ENCODE measurements at places on chromosomes 6 and 20. TPM values are rescaled to one million over a fixed set of nuclear protein-coding genes. Genes with fewer than 3 reads are reported as not detected.
A peak's percentile ranks its signal among the peaks of the same experiment; 100 is the strongest.

DNA sequence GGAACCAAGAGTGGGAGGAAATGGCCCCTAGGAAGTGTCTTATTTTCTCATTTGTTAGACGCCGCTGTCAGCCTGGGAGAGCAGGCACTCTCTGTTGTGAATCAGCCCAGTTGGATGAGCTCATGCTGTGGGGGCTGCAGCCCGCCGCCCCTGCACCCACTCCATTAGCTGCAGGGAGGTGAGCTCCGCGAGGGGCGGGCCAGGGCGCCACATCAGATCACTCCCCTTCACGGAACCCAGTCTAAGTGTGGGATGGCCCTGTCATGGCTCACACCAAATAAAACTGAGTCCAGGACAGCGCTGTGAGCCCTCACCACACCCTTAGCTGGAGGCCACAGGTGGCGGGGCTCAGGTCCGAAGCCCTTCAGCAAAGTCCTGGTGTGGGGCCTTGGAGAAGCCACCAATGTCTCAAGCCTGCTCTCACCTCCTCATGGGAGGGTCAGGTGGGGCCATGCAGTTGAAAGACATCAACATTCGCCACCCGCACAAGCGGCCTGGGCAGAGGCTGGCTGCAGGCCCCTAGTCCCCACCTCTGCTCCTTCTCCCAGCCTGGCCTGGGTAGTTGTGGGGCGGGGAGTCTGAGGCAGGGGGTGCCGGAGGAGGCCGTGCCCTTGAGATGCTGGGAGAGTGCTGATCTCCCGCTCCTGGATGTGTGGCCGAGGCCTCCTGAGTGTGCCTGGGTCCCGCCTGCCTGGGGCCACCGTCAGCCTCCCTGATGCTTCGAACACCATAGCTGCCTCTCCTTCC, 66.2 kb upstream of the SLCO4A1 start:
- H3K4me1 ChIP-seq: no peaks in the 10 kb centered on the region
- H3K36me3 ChIP-seq: no peaks in the 10 kb centered on the region
- no peaks in the 10 kb centered on the region for H3K27me3 ChIP-seq

DNA sequence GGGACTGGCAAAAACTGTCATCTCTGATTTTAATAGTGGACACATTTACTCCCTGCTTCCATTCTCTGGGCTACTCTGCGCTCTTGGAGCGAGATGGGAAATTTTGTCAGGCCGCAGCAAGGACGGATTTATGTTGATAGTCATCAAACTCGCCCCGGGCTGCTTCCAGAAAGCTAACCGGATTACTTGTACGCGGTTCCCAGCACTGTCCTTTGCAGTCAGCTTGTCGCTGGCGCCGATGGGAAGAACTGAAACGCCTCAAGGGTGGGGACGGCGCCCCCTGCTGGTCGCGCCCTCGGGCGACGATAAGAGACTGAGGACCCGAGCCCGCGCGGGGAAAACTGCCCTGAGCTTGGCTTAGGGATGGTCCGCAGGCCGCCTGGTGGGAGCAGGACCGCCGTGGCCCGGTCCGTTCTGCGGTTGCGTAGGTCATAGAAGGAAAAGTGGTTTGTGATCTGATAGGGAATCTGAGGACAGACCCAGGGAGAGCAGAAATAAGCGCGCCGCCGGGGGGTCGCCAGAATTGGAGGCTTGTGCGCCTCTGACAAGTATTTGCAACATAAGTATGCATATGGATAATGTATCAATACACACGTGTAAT, 984 bp upstream of the ABT1 start:
- no peak for DNase-seq
- H3K36me3 ChIP-seq: no peaks in the 10 kb centered on the region
- peak overlapping the region; percentile 65 for H3K27ac ChIP-seq
- peaks cover 7% of the 10 kb centered on the region for H3K27me3 ChIP-seq
- H3K4me1 ChIP-seq: peaks cover 12% of the 10 kb centered on the region
- H3K4me3 ChIP-seq: peak overlapping the region; percentile 78

GRCh38 chr6:137588472-137588871, 94.3 kb upstream of the OLIG3 start:
- no peak overlapping the region for H3K4me3 ChIP-seq
- no peak for DNase-seq
- H3K4me1 ChIP-seq: no peaks in the 10 kb centered on the region
- H3K36me3 ChIP-seq: no peaks in the 10 kb centered on the region
- H3K27ac ChIP-seq: no peak overlapping the region

- H3K36me3 ChIP-seq: peaks cover 53% of the 10 kb centered on the region
- no peak overlapping the region for H3K27ac ChIP-seq
- no peak overlapping the region for H3K4me3 ChIP-seq
Measured at GRCh38 chr6:158764926-158765325, 54.2 kb downstream of the EZR start.

DNA sequence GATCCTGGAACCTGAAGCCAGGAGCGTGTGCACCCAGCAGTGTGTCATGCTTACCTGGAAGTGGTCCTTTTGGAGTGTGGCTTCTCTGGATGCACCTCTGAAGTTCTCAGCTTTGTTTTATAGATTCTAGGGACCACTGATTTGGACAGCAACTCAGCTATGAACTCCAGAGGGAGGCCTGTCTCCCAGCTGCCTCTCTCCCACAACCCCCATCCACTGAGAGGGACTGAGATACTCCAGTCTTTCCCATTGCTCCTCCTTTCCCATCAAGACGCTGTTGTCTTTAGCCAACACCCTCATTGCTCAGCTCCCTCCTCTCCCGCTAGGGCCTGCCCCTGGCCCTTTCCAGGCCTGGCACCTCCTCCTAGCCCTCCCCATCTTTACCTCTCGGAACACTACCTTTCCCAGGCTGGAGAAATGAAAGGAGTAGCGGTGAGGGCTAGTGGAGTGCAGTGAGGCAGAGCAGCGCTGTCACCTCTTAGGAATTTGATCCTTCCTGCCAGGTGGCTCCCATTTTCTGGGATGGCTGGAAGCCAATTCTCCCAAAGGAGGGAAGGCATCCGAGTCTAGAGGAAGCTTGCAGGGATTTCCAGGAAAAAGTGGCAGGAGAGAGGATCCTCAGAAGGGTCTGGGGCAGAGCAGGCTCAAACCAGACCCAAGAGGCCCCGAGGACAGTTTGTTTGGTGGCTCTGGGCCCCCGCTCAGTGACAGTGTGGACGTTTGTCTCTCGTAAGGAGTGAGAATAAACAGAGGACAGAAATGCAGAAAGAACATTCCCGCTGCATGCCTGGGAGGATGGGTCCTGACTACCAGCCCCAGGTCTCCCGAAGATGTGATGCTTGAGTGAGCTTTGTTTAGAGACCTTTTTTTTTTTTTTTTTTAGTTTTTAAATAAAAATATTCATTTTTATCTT, at the start of gene LRRN4:
Gene LRRN4, minus strand, starts transcription at position 285 of the 913 bp plus-strand sequence. CDS start 1,261 bp downstream, outside the sequence.
- DNase-seq: no peak
- H3K27ac ChIP-seq: no peak within 1 kb of the TSS
- H3K36me3 ChIP-seq: no peaks in the 10 kb centered on the region
- no peak within 1 kb of the TSS for H3K4me3 ChIP-seq

- DNase-seq: no peak
- no peaks in the 10 kb centered on the region for H3K36me3 ChIP-seq
- H3K4me1 ChIP-seq: peaks cover 3% of the 10 kb centered on the region
- no peak overlapping the region for H3K27ac ChIP-seq
Measured at GRCh38 chr6:166008441-166009369, 158.9 kb downstream of the TBXT start.

DNA sequence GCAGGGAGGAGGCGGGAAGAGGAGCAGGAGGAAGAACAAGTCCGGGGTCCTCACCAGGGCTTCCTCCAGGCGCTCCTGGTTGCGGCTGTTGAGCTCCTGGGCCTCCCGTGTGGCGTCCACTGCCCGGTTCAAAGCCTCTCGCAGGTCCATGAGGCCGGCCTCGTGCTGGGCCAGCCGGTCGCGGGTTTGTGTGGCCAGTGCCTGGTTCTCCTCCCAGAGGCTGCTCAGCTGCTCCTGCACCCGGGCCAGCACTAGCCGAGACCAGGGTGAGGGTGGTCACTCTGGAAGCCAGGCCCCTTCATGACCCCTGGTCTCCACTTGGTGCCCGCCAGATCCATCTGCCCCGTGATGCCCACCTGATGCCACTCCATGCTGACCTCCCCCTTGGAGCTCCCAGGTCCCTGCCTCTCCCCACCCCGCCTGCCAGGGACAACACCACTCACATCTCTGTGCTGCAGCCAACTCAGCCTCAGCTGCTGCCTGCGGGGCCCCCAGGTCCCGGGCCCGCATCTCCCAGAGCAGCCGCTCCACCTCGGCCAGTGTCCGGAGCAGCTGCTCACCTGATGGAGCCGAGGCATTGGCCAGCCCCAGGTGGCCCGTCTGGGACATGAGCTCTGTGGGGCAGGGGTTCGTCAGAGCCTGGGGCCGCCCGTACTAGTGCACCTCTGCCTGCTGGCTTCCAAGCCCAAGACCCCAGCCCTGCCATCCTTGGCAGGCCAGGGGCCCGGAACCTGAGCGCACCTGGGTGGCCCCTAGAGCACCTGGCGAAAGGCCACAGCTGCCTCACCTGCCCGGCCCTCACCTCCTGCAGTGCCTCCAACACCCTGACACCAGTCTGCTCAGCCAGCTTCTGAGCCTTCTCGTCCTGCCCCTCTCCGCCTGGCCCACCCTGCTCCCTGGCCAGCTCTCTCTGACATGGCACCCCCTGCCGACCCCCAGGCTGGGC, 15.9 kb downstream of the ADRM1 start:
- peak overlapping the region; percentile 47 for H3K27ac ChIP-seq
- H3K4me3 ChIP-seq: no peak overlapping the region
- DNase-seq: no peak

DNA sequence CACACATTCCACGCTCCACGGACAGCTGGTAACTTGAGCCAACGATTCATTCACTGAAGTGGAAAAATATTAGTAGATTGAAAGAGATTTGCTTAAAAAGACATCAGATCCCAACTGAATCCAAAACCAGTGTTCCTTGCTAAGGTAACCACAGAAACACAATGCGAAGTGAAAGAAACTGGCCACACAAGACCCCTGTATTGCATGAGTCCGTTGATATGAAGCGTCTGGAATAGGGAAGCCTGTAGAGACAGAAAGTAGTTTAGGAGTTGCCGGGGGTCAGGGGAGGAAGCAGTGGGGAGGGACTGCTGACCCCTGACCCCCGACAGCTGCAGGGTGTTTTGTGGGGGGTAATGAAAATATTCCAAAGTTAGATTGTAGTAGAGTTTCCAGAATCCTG, 10.0 kb downstream of the PCK1 start:
- H3K4me1 ChIP-seq: no peaks in the 10 kb centered on the region
- no peak overlapping the region for H3K4me3 ChIP-seq
- no peaks in the 10 kb centered on the region for H3K36me3 ChIP-seq
- H3K27me3 ChIP-seq: no peaks in the 10 kb centered on the region
- no peak overlapping the region for H3K27ac ChIP-seq
- no peak for DNase-seq

- DNase-seq: no peak
- H3K27ac ChIP-seq: no peak overlapping the region
- H3K4me3 ChIP-seq: no peak overlapping the region
- H3K4me1 ChIP-seq: no peaks in the 10 kb centered on the region
- no peaks in the 10 kb centered on the region for H3K36me3 ChIP-seq
Measured at GRCh38 chr20:57060407-57061050, 205.9 kb downstream of the BMP7 start.

DNA sequence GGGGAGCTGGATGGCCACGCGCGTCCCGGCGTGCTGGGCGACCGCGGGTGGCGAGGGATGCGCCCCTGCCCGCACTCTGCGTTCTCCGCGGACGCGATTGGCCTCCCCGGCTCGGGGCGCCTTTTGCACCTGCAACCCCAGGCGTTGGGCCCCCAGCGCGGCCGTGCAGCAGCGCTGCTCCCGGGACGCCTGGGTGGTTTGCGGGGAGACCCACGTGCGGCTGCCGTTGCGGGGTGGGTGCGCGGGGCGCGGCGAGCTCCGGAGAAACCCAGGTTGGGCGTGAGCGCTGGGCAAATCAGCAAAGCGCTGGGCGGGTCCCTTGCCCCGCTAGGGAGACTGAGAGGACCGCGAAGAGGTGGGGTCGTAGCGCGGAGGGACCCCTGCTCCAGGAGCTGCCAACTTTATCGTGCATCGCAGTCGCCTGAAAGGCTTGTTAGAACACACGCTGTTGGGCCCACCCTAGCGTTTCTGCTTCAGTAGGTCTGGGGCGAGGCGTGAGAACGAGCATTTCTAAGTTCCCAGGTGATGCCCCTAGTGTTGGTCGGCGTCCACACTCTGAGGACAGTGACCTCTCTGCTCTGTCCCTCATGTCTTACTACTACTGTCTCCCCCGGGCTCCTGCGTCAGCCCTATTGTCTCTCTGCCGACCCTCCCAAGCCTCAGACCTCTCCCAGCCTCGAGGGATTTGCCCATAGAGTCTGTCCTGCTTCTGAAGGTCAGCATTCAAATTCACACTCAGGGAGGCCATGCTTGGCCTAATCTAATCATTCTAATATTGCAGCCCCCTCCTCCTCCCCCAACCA, 538 bp upstream of the ZFP64 start:
- peaks cover 9% of the 10 kb centered on the region for H3K4me1 ChIP-seq
- peak overlapping the region; percentile 91 for H3K27ac ChIP-seq

GRCh38 chr6:135801755-135802465, 49.6 kb upstream of the PDE7B start:
- H3K4me3 ChIP-seq: no peak overlapping the region
- no peak overlapping the region for H3K27ac ChIP-seq
- H3K4me1 ChIP-seq: no peaks in the 10 kb centered on the region

GRCh38 chr6:131486608-131487007, 86.4 kb upstream of the ARG1 start:
- H3K27ac ChIP-seq: no peak overlapping the region
- no peak for DNase-seq
- H3K27me3 ChIP-seq: no peaks in the 10 kb centered on the region
- H3K4me1 ChIP-seq: no peaks in the 10 kb centered on the region

- H3K4me3 ChIP-seq: no peak overlapping the region
- no peak overlapping the region for H3K27ac ChIP-seq
- H3K27me3 ChIP-seq: no peaks in the 10 kb centered on the region
- DNase-seq: no peak
Measured at GRCh38 chr6:122180132-122180531, 219.3 kb upstream of the HSF2 start.

GRCh38 chr6:84027340-84028181, 6.0 kb upstream of the MRAP2 start:
- no peak for DNase-seq
- peaks cover 12% of the 10 kb centered on the region for H3K4me1 ChIP-seq
- no peak overlapping the region for H3K27ac ChIP-seq
- H3K36me3 ChIP-seq: no peaks in the 10 kb centered on the region
- no peak overlapping the region for H3K4me3 ChIP-seq
- no peaks in the 10 kb centered on the region for H3K27me3 ChIP-seq

GRCh38 chr20:4740774-4741431, 19.2 kb downstream of the PRND start:
- no peaks in the 10 kb centered on the region for H3K27me3 ChIP-seq
- no peak overlapping the region for H3K4me3 ChIP-seq
- H3K36me3 ChIP-seq: no peaks in the 10 kb centered on the region
- no peak overlapping the region for H3K27ac ChIP-seq
- no peak for DNase-seq

The SEL1L2 gene
- not detected for total RNA-seq

The MATN4 gene
- total RNA-seq: not detected

The MCM3 gene
- total RNA-seq: 37.5 TPM

The HTR1E gene
- not detected for total RNA-seq

The CTCFL gene
- total RNA-seq: 0.19 TPM

The CD109 gene
- 42.5 TPM for total RNA-seq

The TNFRSF21 gene
- 43.4 TPM for total RNA-seq
